ENCODE measurements at places on chromosomes 3 and 15. TPM values are rescaled to one million over a fixed set of nuclear protein-coding genes. Genes with fewer than 3 reads are reported as not detected.

DNA sequence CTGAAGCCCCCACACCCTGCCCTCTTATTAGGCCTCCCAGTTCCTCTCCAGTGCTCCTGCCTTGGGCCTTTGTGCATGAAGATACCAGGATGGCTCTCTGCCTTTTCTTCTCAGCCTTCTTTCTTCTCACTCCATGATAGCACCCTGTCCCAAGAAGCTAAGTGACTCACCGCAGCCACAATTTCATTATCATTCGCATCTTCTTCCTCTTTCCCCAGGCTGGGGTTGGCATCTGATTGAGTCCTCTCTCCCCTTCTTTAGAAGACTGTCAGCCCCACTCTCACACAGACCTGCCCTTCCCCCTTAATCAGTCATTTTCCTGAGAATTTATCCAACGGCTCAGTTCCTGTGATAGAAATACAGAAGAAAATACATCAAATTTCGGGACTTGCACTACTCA, 102.0 kb downstream of the STAC start:
- DNase-seq = no peak

DNA sequence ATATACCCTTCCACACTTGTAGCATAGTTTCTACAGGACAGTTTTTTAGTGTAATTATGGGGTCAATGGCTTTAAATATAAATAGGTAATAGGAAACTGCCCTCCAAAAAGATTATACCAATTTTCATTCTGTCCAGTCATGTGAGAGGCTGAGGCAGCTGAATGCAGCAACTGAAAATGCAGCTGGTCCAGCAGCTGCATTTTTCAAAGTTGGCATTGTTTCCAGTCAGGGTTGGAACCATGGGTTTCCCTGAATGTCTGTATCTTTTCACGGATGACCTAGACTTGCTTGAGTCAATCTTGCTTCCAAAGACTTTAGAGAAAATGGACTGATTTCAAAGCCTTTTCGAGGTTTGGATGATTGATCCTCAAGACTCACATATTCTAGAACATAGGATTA, 9.9 kb upstream of the KNL1 start:
- DNase-seq = no peak

- DNase-seq = no peak
Observed at GRCh38 chr15:55527150-55527549, 19.1 kb upstream of the DNAAF4 start.

DNA sequence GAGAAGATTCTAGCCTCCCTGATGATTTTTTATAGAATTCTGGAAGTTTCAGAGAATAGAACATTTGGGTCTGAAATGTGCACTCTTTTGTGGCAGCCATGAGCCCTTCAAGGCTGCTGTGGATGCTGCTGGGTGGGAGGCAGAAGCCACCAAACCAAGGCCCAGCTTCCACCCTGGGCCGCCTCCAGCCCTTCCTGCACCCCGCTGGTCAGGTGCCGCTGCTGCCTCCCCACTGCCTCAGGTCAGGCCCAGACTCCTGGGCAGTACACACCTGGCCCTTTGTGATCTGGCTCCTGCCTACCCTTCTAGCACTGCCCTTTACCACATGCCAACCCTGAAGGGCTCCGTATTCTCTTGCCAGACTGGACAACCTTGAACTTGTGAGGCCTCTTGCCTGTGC, 28.3 kb downstream of the PPCDC start:
- no peak for DNase-seq

DNA sequence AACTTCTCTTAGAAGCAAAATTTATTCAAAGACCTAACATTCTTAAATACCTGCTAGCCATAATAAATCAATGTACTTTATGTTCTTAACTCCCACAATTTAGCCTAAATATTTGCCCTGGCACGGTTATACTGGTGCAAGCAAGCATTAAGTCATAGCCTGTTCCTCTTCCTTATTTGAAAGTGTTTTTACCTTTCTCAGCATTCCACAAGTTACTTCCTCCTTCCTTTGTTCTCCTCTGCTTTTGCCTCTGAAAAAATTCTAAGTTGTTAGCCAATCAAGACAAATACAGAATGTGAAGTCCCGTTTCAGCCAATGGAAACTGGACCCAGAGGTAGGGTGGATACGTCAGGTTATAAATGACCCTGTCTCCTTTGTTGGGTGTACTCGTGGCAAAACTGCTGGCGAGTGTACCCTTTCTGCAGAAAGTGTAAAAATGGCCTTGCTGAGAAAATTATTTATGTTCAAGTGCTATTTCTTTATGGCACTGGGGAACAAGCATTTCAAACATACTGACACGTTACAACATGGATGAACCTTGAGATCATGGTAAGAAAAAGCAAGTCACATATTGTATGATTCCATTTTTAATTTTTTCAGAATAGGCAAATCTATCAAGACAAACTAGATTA, 3.1 kb upstream of the TATDN2 start:
- no peak for DNase-seq

GRCh38 chr3:122324871-122325323, at the start of gene CSTA:
Gene CSTA, plus strand, starts transcription at chr3:122325248. Its CDS starts 45 bp downstream, at chr3:122325293.
- DNase-seq = no peak

Gene TGFBR2
- total RNA-seq = 89.7 TPM

Gene SPESP1
- 3.0 TPM for total RNA-seq

All from IMR-90 (cell line).